NCI-H1048 (cell line): ENCODE measurements at places on chromosomes 12 and 14.

GRCh38 chr14:54366736-54367735 lies 29.8 kb upstream of the CDKN3 start:
- no peak for DNase-seq

GRCh38 chr12:100566887-100567637 lies 6.4 kb upstream of the GAS2L3 start:
- DNase-seq = no peak

DNA sequence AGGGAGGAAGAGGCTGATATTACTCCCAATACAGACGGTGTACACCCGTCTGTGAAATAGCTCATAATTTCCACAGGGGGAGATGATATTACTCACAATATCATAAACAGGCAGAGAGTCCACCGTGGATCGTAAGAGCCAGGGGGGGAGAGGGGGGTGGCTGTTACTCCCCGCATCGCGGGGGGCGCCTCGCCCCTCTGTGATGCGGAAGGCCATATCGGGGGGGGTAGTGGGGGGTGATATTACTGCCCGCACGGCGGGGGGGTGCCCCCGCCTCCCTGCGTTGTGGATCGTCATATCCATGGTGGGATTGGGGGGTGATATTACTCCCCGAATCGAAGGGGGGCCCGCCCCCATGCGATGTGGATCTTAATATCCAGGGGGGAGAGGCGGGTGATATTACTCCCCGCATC lies 91.9 kb downstream of the FRMD6 start:
- DNase-seq = no peak

DNA sequence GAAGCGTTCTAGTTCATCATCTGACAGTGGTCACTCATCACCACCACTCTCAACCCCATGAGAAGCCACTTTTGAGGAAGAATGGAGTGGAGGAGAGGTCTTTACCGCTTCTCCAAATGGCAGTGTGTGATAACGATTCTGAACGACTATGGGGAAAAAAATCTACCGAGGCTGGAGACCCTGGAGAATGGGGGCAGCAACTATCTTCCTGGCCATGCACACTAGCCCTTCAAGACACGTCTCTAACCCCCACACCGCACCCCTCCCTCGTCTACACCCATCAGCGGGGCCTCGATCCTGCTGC lies 365 bp downstream of the ING4 start:
- DNase-seq = no peak

- no peak for DNase-seq
Measured at GRCh38 chr12:77060136-77060882, 5.1 kb downstream of the E2F7 start.

DNA sequence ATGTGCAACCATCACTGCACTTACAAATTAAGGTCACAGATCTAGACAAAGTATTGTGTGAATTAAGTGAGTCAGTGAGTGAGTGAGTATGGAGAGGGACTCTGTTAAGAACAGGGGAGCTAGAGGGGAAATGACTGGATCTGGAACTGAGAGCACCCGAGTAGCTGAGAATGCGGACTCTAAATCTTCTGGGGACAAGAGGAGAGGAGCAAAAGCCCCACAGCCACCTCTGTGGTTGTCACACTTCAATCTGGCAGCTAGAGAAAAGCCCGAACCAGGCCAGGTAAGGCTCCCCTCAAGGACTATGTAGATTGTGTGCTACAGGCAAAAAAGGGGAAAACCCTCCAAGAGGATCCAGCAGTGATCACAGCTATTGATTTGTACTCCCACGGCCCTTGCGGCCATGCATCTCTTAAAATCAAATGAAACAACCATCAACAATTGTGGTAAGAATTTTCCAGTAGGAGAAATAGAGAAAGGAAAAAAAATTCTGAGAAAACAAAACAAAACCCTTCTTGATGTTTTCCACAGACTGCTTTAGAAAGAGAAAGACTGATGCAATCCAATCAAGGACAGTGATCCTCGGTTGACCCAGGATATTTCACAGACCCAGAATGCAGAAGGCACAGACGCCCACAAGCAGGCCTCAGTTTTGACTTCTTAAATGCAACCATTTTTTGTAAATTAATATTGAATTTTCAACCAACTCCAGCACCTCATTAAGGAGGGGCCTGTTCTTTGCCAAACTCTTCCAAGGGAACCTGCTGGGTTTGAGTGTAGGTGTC lies 109.6 kb downstream of the SLC38A6 start:
- no peak for DNase-seq

DNA sequence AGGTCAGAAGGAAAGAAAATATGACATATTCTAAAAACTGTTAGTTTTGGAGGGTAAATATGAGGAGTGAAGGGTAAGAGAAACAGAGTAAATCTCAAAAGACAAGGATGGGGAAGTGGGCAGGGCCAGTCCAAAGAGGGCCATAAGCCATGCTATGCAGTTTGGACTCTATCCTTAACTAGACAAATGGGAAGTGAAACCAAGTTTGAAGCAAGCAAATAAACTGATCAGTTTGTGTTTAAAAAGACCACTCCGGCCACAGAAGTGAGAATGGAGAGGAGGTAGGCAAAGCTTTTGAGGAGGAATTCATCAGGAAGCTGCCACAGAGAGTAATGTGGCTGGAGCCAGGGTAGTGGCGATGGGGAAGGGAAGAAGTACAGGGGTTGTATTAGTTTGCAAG lies 37.5 kb upstream of the DAAM1 start:
- DNase-seq = no peak

DNA sequence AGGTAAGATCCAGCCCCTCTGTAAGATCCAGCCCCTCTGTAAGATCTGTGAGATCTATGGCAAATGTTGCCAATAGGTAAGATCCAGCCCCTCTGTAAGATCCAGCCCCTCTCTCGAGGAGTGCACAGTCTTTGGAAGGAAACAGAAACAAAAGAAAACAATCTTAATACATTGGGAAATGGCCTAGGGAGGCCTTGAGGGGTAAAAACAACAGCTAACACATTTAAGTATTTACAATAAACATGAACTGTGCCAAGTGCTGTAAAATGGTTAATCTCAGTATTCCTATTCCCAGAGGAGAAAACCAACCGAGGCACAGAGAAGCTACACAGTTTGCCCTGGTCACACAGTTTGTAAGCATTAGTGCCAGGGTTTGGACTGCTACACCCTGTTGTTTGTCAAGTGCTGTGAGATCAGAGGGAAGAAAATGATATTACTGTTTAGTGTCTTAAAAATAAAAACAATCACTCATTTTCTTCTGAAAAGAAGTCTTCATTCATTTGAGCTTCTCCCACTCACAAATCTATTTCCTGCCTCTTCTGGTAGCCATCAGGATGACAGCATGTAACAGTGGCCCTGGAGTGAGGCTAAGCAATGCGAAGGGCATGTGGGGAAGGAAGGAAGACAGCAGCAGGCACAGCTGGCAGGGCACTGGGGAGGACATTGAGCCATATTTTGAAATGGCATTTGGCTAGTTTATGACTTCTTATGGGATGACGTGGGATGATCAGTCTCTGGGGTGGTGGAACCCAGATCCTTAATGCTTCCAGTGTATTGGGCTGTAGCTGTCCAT lies 118.7 kb upstream of the PTPRQ start:
- DNase-seq = no peak

- DNase-seq = no peak
Measured at GRCh38 chr12:105485321-105485910, 154.9 kb downstream of the C12orf75 start.

DNA sequence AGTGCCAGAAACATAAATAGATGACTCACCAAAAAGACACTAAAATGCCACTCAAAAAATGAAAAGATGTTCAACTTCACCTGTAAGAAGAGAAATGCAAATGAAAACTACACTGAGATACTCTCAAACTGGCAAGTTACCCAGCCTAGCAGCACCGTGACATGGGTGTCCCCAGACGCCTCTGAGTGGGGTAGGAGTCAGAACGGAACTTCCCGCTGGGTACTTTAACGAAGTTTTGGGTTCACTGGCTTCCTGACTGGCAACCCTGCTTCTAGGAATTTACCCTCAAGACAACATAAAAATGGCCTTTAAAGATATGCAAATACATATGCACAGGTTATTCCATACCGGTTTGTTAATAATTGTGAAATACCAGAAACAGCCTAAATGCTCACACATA lies 52.6 kb downstream of the RIMBP2 start:
- DNase-seq = no peak
